Chondrocyte (in vitro differentiated cells): ENCODE measurements at places on chromosomes 5 and 9. TPM values are rescaled to one million over a fixed set of nuclear protein-coding genes. Genes with fewer than 3 reads are reported as not detected.
A peak's percentile ranks its signal among the peaks of the same experiment; 100 is the strongest.

- DNase-seq, result no peak
These were observed 117.6 kb upstream of the ANKRD55 start for GRCh38 chr5:56350597-56351170.

Gene MED10
- total RNA-seq, result 25.1 to 34.9 TPM (median 34.6 TPM) in 3 replicates

DNA sequence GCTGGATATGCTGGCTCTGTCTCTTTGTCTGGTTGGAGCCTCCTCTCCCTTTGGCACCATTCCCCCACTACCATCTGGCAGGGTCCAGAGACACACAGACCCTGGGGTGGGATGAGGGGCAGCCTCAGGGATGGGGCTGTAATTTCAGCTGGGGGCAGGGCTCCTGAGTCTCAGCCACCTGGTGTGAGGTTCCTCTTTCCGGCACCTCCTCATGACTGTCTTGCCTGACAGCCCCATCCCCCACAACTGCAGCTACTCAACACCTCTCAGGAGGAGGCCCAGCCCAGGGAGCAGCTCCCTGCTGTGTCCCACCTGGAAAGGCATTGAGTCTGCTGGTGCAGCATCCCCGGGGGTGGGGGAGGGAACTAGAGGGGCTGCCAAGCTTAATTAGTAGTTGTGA lies 11.7 kb upstream of the RPS14 start:
- no peak for DNase-seq

Gene BTNL9
- total RNA-seq, result not detected in 3 replicates

DNA sequence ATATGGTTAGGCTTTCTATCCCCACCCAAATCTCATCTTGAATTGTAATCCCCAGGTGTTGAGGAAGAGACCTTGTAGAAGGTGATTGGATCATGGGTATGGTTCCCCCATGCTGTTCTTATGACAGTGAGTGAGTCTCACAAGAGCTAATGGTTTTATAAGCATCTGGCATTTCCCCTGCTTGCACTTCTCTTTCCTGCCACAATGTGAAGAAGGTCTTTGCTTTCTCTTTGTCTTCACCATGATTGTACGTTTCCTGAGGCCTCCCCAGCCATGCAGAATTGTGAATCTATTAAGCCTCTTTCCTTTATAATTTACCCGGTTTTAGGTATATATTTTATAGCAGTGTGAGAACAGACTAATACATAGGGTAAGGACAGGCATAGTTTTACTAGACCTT lies 334.5 kb downstream of the TLR4 start:
- DNase-seq, result no peak

Gene MARCOL
- total RNA-seq, result not detected in 3 replicates

DNA sequence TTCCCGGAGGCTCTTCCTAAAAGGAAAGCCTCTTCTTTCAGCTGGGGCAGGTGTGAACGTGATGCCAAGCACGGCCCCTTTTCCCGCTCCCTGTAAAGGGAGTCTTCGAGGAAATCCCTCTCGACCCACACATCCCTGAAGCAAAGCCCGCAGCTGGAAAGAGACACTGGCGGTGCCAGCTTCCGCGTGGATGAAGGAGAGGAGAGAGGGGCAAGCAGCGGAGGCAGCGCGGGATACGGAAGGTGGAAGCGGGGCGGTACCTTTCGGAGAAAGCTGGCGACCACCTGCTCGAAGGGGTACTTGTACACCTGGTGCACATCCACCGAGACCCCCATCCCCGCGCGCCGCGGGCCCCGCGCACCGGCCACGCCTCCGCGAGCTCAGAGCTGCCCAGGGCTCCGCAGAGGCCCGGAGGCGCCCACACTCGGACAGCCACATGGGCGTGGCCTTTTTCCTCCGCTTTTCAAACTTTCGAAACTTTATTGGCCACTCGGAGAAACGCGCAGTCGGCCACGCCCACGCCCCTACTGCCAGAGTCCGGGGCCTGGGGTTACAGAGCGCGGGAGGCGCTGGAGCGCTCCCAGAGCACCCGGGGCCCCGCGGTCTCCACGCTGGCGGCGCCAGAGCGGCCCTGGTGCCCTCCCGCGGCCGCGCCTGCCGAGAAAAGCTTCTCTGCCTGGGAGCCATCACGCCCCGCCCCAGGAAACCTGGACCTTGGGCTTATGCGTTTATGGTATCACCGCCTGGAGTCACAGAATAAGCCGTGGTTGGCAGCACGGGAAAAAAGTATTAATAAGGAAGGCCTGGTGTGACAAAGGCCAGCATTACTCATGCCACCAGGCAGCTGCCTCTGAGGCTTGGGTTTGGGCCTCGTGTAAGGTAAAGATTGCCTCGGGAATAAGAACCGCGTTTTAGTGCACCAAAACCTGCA lies at the start of gene PRELID2:
Gene PRELID2, minus strand, starts transcription at position 426 of the 931 bp plus-strand sequence. Its CDS starts 91 bp downstream, at position 335.
- DNase-seq, result peak; percentile 95

DNA sequence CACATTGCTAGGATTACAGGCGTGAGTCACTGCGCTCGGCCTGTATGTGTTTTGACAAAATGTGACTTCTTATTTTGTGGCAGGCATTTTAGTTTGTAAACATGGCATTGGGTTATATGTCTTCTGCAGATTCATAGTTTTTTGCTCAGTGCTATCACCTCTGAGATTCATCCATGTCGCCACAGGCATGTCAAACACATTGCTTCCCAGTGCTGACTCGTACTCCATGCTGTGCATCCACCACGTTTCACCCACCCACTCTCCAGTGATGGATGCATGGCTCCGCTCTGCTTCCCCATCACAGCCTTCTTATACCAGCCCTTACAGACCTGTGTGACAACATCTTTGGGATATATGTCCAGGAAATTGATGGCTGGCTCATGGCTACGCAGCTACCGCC lies 158.8 kb downstream of the GAS1 start:
- no peak for DNase-seq

- DNase-seq, result peak; percentile 70
These were observed 145.5 kb upstream of the SLC24A2 start for GRCh38 chr9:19934301-19934871.

GRCh38 chr5:16934677-16935153 lies 1.4 kb downstream of the MYO10 start:
- DNase-seq, result no peak

DNA sequence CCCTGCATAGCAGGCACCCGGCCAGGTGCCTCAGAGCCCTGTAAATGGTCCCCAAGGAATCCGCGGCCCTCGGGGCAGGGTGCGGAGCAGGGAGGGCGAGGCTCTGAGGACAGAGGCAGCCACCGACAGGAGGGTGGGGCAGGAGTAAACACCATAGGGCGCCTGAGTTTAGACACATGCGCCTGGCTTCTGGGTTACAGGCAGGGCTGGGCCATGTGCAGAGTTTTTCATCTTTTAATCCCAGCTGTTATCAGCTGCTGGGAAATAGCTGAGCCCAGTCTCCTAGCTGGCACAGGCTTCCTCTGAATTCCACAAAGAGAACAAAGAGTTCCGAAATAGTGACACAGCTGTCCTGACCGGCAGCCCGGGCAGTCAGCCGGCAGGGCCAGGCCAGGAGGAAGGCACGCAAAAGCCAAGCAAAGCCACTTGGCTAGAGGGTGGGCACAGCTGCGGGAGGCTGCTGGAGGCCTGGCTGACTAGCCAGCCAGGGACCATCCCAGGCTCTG lies 98.9 kb upstream of the PHYKPL start:
- peak; percentile 68 for DNase-seq

DNA sequence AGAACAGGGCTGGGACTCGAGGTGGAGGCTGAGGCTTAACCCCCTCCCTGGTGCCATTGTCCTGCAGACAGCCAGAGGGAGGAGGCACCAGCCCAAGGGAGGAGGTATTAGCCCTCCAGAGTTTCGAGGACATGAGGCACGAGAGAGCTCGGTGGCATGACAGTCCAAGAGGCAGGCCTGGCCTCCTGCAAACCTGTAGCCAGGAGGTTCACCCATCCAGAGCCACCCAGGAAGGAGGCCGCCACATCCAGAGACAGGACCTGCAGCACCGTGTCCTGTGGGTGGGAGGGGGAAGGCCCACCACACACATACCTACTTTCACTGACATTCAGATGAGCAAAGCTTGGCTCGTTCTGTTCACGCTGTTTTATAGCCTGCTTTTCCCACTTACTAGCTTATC lies 75.2 kb upstream of the ADAMTS2 start:
- peak; percentile 74 for DNase-seq

Gene BTNL3
- total RNA-seq, result not detected in 3 replicates

DNA sequence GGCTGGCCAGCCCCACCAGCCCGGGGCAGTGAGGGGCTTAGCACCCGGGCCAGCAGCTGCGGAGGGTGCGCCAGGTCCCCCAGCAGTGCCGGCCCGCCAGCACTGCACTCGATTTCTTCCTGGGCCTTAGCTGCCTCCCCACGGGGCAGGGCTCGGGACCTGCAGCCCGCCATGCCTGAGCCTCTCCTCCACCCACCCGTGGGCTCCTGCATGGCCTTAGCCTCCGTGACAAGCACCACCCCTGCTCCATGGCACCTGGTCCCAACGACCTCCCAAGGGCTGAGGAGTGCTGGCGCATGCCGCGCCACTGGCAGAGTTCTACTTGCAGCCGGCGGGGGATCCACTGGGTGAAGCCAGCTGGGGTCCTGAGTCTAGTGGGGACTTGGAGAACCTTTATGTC lies 452.6 kb downstream of the AGTPBP1 start:
- peak; percentile 92 for DNase-seq

DNA sequence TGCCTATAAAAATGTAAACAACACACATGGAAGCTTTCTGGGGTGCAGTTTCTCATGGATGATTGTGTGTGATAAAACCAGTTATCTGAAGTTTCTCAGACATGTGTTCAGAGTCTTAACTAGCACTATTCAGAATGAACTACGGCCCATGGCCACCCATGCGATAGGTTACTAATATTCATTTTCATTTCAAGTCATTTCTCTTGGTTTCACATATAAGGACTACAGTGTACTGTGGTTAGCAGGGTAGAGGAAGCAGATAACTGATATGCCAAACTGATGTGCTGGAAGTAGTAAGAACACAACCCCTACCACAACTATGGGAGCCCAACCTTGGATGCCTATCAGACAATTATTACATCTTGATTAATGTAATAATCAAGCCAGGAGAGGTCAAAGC lies 372.1 kb downstream of the DTWD2 start:
- no peak for DNase-seq

GRCh38 chr5:177498013-177498787 lies 796 bp upstream of the PDLIM7 start:
- no peak for DNase-seq

- no peak for DNase-seq
These were observed 14.5 kb downstream of the APTX start for GRCh38 chr9:32986971-32987370.

GRCh38 chr5:4862500-4862899 lies 277.6 kb upstream of the ADAMTS16 start:
- no peak for DNase-seq
